Effector memory CD4-positive, alpha-beta T cell (primary cell): ENCODE measurements at places on chromosomes 16 and 17.

- no peak for DNase-seq
These were observed 222.9 kb downstream of the CPPED1 start for GRCh38 chr16:12580809-12581208.

GRCh38 chr16:51949282-51949681 is 597.7 kb downstream of the TOX3 start:
- DNase-seq: no peak

- no peak for DNase-seq
These were observed 29.3 kb downstream of the ACTG1 start for GRCh38 chr17:81483085-81483861.

DNA sequence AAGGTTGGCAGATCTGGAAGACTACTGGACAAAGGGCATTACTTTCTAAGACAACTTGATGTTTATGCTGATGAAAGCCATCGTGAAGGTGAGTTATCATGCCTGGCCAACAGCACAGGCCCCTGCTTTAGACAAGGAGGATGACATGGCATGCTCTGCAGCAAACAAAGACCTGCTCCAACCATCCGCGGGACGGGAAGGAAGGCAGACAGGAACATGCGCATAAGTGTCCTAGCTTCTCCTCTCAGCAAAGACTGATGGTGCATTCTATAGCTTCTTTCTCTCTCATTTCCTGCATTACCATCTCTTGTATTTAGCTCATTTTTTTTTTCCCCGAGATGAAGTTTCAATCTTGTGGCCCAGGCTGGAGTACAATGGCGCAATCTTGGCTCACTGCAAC is 5.4 kb downstream of the NPLOC4 start:
- DNase-seq: no peak

GRCh38 chr17:17484451-17484899 is 7.7 kb downstream of the MED9 start:
- DNase-seq: no peak

- DNase-seq: no peak
These were observed 924 bp downstream of the SMARCD2 start for GRCh38 chr17:63841350-63842172.

DNA sequence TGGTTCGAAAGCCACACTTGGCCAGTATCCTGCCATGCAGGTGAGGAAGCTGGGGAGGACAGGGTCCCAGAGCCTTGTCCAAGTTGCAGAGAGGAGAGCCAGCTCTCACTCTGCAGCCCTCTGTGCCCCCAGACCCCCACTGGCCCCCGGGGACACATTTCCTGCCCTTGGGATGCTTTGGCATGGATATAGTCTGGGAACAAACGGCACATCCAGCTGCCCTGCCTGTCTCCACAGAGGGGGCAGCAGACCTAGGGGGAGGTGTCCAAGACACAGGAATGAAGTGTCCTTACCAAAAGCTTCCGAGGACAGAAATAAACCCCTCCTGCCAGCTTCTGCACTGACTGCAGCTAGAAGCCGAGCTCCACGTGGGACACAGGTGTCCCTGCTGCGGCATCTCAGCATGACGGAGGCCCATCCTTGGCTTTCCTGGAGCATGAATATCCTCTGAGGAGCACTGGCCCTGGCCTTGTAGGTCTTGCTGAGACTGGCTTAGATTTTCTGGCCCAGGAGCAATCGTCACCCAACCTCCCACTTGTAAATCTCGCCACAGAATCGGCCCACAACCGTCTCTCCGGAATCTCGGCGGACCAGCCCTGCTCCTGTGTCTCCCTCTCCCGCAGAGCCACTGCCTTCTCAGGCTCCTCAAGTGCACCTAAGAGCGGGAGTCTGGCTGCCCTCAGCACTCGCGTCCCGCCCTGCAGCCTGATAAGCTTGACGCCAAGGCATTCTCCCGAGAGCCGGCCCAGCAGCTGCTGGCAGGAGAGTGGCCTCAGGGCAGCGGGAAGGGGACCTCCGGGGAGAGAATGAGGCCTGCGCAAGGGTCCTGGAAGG is 1.1 kb upstream of the CAPN15 start:
- DNase-seq: no peak

GRCh38 chr16:28607116-28607623 is 2.7 kb downstream of the SULT1A1 start:
- no peak for DNase-seq

DNA sequence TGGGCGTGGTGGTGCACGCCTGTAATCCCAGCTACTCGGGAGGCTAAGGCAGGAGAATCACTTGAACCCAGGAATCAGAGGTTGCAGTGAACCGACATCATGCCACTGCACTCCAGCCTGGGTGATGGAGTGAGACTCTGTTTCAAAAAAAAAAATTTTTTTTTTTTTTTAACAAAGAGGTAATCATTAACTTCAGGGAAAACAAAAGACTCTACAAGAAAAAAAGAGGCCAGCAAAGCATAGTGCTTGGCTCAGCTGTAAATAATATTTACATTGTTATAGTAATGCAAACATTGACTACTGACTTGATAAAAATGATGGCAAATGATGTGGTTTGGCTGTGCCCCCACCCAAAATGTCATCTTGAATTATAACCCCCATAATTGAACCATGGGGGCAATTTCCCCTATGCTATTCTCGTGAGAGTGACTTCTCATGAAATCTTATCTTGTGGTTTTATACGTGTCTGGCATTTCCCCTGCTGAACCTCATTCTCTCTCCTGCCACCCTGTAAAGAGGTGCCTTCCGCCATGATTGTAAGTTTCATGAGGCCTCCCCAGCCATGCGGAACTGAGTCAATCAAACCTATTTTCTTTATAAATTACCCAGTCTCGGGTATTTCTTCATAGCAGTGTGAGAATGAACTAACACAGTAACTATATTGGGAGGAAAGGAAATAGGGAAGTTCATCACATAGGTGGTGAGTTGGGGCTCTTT is 12.7 kb upstream of the SSTR2 start:
- no peak for DNase-seq

DNA sequence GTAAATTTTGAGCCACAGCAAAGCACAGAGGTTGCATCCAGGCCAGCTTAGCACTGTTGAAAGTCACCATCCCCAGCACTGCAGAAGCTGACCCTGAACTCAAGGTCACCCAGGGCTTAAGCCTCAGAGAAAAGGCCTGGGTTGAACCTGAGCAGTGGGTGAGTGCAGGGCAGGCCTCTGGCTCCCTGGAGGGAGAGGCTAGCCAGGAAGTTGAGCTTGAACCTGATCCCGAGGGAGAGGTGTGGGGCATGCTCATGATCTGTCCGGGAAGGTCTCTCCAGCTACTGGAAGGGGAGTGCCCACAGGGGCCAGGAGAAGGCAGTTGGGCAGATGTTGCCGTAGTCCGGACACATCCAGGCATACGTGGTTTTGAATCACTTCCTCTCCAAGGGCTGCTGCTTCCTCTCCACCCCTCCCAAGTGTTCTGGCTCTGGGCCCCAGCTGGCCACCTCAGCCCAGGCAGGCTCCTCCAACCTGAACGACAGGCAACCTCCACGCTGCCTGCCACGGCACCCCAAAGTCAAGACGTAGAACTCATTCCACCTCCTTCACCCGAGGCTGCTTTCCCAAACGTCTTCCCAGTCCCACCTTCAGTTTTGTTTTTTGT is 18.4 kb downstream of the CARHSP1 start:
- DNase-seq: no peak

DNA sequence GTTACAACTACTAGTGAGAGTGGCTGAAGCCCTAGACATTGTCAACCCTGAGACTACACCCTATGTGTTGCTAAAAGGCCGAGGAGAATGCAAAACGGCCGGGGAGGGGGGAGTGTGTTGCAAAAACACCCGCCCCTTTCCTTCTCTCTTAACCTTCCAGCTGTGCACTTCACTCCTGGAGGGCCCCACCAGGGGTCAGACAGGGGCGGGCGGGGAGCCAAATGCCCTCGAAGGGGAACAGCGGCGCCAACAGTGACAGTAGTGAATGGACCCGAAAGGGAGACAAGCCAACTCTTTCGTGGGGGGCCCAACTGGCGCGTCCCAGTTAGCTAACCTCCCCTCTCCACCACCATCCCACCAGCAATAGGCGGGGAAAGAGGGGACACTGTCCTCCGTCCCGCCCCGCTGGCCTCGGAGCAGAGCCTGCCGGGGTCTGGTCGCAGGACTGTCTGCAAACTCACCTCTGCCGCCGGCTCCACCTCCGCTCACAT is 352 bp downstream of the MARF1 start:
- peak; percentile 77 for DNase-seq
